Dorsolateral prefrontal cortex (tissue), 122 donors: ENCODE measurements at places on chromosomes 11 and 22.

DNA sequence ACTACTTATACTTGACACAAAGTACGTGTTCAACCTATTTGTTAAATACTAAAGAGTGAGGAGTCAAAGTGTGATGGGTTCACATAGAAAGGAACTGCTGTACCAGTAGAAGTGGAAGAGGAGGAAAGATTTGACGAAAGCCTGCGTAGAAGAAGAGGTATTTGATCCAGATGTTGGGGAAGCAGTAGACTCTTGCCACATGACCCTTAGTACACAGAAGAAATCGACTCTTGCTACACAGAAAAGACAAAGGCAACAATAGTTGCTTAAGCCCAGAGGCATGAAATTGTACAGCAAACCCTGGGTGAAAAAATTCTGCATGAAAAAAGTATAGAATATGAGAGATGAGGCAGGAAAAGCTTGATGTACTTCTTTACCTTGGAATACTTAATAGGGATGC is 152.9 kb downstream of the ETS1 start:
- no peak for DNase-seq

DNA sequence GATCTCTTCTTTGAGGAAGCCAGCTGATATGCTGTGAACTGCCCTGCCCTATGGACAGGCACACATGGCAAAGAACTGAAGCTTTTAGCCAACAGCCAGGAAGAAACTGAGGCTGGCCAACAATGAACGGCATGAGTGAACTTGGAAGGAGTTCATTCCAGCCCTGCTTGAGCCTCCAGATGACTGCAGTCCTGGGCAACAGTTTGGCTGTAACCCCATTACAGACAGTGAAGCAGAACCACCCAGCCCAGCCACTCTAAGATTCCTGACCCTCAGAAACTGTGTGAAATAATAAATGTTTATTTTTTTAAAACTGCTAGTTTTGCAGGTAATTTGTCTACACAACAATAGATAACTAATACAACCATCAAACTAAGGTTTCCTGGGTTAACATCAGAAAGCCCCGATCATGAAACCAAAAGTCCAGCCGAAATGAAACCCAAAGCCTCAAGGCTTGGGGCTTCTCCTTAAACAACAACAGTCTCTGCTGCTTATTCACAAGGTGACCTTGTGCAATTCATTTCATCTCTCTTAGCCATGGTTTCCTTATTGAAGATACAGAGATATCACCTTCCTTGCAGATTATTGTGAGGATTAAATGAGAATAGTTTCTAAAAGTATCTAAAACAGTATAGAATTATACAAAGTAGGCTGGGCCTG is 31.4 kb downstream of the PAK1 start:
- DNase-seq = no peak

DNA sequence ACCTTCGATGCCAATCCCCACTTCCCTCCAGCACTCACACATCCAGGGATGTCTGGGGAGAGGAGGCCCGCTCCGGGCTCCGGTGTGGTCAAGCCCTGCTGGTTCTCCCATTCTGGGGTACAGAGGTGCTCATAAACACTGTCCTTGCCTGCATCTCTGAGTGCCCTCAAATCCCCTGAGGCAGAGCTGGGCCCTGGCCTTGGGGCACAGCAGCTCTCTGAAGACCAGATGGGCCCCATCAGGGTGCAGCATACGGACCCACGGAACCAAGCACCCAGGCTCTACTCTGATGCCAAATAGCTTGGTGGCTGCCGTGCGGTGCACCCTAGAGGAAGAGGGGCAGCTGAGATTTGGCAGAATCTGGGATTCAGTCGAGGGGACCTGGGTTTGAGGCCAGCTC is 35.7 kb upstream of the NNMT start:
- no peak for DNase-seq

GRCh38 chr11:113505046-113505445 is 29.8 kb upstream of the DRD2 start:
- DNase-seq = no peak

DNA sequence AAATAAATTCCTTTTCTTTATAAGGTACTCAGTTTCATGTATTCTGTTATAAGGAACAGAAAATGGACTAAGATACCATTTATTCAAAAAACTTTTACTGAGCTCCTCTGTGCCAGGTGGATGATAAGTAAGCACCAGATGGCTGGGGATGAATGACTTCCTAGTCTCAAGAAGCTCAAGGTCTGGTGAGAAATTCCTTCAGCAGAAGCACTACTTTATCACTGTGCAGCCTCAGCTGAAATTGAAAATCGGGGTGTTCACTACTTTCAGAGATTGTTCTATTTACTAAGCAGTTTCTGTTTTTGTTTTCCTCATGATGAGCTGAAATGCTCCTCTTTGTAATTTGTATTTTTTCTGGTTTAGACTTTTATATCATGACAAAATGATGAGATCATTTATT is 7.8 kb downstream of the LDHAL6A start:
- no peak for DNase-seq

- DNase-seq = no peak
Observed at GRCh38 chr11:15313862-15314261, 199.1 kb downstream of the INSC start.

DNA sequence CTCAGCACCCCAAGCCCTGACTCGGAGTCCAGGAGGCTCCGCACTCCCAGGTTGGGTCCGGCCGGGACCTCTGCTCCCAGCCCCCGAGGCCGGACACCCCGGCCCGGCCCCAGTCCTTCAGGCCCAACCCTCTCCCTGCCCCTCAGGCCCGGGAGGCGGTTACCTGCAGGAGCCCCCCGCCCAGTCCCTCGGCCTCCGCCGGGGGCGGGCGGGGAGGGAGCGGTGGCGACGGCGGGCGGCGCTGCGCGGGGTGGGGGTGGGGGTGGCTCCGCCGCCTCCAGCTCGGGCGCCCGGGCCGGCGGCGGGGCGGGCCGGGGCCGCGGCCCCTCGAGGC is 310 bp downstream of the TCF20 start:
- DNase-seq = no peak

DNA sequence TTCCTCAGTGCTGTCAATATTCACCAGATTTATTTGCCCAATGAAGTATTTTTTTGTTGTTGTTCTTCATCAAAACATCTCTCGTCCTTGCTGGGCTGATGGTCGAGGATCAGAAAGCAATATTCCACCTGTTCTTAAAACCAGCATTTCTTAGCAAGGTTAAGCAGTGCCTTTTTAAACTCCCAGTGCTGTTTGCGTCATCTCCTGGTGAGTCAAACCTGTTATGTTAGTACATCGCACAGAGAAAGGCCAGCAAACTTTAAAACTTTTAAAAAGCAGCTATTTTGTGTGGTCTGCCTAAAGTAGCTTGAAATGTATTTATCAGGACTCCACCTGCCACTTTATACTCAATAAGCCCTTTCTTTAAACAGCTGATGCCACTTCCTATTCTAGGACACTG is 802.0 kb downstream of the KCNA4 start:
- no peak for DNase-seq

DNA sequence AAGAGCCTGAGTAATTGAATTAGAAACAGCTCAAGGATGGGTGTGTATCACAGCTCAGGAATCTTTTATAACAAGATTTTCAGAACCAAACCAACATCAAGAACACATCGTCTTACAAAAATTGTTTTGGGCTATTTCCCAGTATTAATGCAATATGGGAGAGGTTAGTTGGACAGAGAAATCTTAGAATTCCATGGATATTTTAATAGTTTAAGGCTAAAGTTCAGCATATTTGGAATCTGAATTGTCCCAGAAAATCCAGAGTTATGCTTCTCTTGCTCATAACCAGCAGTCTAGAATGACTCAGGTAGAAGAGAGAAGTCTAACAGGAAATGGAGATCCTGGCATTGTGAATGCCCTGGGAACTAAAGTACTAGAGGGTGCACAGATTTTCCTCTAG is 74.6 kb downstream of the ADM start:
- no peak for DNase-seq

DNA sequence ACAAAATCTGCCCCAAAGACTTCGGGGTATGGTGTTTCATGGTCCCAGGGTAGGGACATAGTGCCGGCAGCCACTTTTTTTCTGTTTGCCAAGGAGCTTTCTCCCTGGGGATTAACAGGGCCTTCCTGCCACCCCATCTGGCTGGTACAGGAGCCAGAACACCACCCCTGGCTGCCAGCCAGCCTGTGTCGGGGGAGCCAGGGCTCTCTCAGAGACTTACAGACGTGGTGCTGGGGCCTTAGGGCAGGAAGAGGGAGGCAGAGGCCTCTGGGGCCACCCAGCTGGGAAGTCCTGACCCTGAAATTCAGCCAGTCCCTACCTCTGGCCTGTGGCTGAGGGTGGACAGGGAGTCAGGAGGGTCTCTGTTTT is 52.4 kb upstream of the CDON start:
- no peak for DNase-seq

DNA sequence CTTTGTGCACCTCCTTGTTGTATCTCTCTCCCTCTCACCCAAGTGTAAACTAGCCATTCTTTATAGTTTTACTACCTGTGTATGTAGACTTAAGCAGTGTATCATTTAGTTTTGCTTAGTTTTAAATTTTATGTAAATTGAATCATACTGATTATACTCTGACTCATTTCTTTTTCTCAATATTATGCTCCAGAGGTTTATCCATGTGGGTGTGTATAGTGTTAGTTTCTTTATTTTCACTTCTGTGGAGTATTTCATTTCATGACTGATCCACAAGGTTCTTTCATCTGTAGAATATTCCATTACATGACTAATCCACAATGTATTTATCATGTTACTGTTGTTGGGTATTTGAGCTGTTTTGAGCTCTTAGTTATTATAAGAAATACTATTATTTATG is 62.0 kb downstream of the CCDC34 start:
- DNase-seq = no peak

- no peak for DNase-seq
Observed at GRCh38 chr22:44151676-44152075, 29.0 kb upstream of the PARVG start.

GRCh38 chr22:39220890-39221850 is 23.6 kb downstream of the PDGFB start:
- DNase-seq = peak; percentile 30

DNA sequence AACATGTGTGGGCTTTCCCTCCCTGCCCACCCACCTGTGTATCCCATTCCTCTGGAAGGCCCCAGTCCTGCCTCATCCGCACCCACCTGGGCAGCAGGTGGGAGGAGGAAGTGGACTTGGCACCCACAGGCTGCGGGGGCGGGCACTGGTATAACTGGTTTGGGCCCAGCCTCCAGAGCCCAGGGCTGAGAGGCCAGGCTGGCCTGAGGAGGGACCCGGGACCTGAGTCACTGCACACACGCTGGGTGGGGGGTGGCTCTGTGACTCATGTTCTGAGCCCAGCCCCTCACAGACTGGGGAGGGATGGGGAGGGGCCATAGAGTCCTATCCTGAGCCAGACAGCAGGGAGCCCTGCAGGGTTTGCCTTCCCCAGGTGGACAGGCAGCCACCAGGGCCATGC is 16.7 kb downstream of the PHLDA2 start:
- no peak for DNase-seq

DNA sequence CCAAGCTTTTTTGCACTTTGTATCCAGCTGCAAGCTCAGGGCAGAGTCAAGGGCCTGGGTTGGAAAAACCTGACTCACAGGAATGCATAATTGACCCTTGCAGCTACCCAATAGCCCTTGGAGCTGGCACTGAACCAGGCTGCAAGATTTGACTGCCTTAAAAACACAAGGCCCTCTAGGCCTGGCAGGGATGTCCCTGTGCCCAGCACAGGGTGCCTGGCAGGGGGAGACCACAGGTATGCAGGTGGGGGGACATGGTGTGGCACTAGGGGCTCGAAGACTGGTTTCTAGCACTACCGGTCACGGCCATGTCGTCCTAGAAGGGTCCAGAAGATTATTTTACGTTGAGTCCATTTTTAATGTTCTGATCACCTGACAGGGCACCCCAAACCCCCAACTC is 30.2 kb downstream of the SBF1 start:
- DNase-seq = no peak

DNA sequence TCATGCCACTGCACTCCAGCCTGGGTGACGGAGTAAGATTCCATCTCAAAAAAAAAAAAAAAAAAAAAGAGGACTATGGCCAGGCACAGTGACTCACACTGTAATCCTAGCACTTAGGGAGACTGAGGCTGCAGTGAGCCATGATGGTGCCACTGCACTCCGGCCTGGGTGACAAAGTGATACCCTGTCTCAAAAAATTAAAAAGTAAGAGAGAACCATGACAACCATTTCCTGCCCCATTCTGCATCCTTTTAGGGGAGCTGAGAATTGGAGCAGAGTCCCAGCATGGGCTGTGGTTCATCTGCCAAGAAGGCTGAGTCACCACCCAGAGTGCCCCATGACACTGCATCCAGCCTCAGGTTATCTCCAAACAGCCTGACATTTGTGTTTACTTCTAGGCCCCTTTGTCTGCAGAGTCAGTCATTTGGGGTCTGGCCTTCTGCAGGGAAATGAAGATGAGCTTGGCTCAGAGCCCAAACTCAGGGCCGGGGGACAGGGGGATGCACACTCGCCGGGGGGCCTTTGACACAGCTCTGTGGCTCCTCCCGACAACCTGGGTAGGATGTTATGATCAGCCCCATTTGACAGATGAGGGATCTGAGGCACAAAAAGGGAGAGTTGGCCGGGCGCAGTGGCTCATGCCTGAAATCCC is 4.7 kb downstream of the CSDC2 start:
- no peak for DNase-seq

- DNase-seq = no peak
Observed at GRCh38 chr11:123264431-123264780, 69.4 kb upstream of the CLMP start.

GRCh38 chr11:2320568-2321310 is 18.9 kb downstream of the TSPAN32 start:
- no peak for DNase-seq

DNA sequence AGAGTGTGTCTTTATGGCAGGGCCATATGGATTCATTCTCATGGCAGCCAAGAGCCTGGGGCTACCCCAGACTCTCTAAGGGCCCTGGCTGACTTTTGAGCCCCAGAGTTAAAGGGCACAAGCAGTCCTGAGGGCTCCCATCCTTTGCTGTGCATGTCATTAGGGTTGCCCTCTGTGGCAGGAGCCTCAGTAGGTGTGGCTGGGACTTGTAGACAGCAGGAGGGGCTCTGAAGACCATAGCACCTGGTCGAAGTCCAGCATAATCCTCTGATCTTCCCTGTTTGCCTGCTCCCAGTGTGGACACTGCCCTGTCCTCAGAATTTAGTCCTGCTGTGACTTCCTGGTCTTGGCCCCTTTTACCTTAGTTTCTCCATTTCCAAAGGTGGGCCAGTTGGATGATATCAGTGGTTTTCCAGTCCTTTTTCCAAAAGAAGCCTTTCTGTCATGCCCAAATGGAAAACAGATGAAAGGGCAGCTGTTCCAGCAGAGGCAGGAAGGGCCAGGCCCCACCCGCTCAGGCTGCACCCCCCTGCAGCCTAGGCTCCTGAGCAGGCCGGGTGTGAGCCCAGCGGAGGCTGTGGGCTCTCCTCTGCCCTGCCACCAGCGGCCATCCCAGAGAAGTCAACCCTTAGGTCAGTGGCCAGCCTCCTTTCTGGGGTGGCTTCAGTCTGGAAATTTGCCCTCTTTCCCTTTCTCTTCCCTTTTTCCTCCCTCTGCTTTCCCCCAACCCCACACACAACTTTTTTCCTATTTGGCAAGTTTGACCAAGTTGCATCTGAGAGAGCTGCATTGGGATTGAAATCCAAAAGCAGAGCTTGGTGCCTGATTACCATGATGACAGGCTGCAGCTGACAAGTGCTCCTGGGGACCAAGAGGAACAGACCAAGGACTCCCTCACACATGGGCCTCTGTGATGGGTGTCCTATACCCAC is 32.8 kb upstream of the SUSD2 start:
- no peak for DNase-seq
